ENCODE measurements at places on chromosomes 5 and 9.

DNA sequence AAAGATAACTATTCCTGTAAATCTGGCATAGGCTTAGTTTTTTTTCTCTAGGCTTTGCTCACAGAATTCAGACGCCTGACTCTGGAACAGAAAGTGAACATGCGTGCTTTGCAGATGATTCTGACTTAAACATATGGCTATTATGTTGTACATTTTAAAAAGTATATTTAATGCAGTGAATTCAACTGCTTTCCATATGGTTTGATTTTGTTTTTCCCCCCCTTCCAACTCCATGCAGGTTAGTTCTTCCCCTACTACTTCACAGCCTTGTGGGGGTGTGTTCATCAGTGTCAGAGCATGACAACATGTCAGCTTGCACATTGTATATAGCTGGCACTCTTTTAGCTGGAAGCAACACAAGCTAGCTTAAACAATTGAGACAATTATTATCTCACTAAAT lies 226.8 kb downstream of the TMEM167A start:
- DNase-seq = no peak

DNA sequence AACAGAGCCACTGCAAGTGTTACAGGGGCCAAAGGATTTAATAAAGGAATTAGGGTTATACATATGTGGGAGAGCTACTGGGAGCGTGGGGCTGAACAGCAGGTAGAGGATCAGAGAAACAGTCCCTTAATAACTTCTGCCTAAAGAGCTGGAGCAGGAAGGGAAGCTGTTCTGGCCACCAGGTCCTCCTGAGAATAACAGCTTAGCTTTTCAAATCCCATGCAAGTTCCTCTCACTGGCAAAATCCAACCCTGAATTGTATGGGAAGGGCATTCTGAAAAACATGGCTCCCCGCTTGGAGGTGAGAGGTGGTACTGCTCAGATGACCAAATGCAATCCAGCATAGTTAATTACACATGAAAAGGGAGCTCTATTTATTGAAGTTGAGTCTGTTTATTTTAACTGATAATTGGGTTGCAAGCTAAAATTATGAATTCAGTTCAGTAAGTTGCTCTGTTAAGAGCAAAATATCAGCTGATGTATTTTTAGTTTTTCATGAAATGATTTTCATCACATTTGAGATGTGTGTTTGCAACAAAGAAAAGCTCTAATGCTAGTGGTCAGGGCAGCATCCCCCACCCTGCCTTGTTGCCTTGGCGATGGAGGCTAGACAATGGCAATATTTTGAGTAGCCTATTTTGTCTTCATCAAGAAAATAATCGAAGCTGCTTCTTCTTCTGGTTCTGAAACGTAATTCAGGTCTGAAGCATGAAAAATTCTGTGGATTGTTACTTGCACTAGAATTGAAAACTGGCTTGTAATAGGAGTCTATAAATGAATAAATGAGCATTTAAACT lies 58.4 kb upstream of the SH3GL2 start:
- no peak for DNase-seq

GRCh38 chr5:161403996-161404395 lies 142.5 kb downstream of the GABRB2 start:
- no peak for DNase-seq

- peak; percentile 25 for DNase-seq
Observed at GRCh38 chr5:14946815-14947620, 75.4 kb upstream of the ANKH start.

DNA sequence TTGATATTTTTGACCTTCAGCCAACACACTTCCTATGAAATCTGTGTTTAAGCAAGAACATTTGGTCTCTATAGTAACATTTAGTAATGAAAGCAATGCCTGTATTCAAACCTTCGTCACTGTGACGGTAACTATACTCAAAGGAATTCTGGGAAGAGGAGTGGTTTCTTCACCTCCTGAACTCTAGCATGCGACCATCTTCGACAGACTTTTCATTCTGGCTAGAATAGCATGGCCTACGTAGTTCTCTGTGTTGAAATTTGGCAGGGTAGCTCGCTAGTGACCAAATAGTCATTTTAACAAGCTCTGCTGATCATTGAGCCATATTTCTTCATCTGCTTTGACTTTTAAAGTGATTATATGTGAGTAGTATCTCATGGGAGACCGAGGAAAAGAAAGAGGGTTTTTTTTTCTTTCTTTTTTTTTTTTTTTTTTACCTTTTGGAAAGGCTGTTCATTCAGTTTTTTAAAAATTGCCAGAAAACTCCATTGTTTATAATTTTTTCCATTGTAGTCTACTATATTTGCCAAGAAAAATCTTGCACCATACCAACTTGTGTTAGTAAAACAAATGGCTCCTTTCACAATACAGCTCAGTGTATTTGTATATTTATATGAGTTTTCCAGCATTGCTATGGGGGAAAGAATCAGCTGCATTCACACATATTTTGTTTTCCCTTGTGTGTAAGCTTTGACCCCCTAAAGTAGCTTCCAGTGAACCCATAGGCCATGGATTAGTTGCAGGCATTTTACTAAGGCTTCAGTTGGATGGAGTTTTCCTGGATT lies 166.8 kb downstream of the NNT start:
- no peak for DNase-seq

- DNase-seq = no peak
Observed at GRCh38 chr9:130179331-130179907, 7.2 kb downstream of the NCS1 start.

- no peak for DNase-seq
Observed at GRCh38 chr5:143401227-143402016, 2.1 kb downstream of the NR3C1 start.

DNA sequence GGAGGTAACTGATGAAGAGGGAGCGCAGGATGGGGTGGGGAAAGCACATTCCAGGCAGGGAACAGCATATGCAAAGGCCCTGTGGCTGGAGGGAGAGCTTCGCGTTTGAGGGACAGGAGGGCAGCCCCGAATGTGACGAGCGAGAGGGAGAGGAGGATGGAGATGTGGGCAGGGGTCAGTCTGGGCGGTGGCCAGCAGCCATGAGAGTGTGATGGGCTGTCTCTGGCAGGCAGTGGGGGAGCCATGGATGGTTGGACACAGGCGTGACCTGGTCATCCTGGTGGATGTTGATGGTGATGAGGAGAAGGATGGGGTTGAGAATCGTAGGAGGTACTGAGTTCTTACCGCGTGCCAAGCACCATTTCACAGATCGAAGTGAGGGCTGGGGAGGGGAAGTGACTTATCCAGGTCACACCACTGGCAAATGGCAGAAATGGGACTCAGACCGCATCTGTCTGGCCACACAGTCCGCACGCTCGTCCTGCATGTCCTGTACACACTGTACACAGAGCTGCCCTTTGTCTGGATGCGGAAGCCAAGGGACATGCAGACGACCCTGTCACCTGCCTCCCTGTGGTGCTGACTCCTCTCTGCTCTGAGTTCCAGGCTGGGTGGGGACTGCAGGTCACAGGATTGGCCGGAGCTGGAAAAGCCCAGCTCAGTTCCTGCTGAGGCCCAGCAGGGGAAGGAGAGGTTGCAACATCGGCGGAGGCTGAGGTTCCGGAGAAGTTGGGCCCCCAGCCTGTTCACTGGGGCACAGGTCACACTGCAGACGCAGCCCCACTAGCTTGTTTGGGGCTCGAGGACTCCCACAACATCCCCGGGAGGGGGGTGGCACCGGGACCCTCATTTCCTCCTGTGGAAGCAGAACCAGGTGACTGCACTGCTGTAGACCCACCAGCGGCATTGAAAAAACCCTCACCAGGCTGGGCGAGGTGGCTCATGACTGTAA lies 165.6 kb upstream of the IER5L start:
- DNase-seq = no peak

DNA sequence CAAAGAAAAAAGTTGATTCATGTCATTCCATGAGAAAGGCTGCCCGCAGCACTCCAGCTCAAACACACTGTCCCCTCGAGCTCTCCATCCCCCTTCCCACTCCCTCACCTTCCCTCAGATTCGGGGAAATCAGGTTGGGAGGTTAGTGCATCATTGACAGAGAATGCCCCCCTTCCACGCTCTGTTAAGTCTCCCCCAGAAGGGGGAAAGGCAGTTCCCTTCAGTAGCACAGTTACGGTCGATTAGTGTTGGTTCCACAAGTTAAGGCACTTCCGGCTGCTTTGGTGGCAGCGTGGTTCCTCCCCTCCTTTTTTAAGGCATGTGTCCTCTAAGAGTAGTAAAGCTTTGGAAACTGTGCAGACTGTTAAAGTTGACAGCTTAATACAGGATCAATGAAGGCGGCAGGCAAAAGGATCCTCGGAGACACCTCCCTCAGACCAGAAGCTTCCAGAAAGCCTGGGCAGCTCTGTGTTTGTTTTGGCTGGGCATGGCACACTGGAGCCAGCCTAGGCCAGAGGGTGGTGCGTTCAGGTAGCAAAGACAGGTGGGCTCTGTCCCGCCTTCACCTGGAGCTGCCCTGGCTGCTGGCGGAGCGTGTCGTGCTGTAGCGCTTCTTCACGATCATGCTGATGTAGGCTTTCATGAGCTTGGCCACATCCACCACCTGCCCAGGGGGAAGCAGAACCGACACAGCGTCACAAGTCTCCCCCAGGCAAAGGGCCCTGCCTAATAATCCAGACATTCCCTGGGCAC lies 49.5 kb upstream of the RETREG1 start:
- DNase-seq = no peak

DNA sequence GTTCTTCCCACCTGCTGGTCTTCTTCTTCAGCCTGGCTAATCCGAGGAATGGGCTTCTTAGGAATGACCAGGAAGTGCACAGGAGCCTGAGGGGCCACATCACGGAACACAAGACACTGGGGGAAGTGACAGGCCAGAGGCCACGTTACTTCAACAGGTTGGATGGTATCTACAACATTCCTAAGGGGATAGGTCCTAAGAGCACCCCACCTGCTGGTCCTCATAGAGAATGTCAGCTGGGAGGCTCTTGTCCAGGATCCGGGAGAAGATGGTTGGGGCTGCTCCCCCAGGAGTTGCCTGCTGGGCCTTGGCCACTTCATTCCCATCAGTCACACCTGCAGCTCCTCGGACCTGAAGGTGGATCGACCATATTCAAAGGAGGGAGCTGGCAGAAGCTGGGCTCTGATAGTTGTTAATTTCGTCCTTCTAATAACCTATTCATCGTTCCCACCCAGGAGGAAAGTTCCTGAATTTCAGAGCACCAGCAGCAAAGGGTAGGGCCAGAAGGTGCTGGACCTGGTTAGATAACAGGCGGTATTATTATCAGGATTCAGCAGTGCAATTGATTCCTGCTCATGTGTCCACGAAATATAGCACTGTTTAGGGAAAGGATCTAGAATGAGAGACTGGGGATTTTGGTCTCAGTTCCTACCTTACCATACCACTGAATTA lies 1.3 kb downstream of the HINT2 start:
- DNase-seq = no peak

DNA sequence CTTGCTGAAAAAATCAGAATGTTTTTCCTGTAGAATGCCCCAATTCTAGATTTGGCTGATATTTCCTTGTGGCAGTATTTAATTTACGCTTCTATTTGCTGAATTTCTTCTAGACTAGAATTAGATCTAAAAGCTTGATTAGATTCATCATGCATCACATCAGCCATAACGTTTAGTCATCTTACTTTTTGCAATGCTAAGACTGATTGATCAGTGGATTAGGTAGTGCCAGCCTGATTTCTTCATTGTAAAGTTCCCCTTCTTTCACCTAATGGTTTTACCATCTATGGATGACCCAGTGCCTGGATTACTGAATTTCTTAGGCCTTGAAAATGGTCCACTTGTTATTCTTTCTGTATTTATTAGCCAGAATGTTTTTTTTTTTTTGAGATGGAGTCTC lies 83.9 kb downstream of the PBX3 start:
- DNase-seq = no peak

DNA sequence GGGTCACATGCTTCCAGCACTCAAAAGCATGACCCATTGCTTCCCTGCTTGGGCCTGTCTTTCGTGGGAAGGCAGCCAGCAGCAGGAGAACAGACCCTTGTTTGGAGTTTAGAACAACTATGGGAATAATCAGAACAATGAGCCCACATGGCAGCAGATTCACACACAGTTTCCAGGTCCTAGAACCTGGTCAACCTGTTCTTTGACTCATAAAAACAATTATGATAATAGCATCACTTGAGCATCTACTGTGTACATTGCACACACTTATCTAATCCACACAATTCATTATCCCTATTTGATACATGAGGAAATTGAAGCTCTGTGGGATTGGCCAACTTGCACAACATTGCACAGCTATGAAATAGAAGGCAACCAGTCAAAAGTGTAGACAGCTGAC lies 41.7 kb downstream of the KLF4 start:
- DNase-seq = no peak

DNA sequence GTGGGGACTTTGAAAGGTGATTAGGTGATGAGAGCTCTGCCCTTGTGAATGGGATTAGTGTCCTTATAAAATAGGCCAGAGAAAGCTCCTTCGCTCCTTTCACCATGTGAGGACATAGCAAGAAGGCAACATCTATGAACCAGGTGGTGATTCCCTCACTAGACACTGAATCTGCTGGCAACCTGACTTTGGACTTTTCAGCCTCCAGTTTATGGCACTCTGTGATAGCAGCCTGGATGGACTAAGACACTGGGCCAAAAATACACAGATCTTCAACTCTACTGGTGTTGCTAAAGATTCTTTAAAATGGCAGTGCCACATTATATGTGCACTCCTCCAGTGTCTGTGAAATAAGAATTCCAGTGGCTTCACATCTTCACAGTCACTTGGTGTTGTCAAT lies 41.2 kb upstream of the COL15A1 start:
- DNase-seq = no peak

DNA sequence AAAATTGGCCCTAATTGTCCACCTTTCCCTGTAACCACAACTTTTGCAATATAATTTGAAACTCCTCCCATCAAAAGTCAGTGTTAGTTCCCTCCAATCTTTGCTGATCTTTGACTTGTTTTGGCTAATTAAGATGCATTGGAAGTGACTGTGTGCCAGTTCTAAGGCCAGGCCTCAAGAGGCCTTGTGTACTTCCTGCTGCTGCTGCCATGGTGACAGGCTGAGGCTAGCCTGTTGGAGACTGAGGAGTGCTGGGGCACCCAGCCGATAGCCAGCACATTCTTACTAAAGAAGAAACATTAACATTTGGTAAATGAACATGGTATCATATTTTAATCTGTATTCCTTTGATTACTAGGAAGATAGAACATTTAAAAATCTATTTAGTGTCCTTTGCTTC lies 86.5 kb downstream of the SREK1 start:
- DNase-seq = no peak

- no peak for DNase-seq
Observed at GRCh38 chr5:67807439-67807888, 408.1 kb upstream of the PIK3R1 start.

- no peak for DNase-seq
Observed at GRCh38 chr5:82734347-82734746, 342.8 kb downstream of the TMEM167A start.

DNA sequence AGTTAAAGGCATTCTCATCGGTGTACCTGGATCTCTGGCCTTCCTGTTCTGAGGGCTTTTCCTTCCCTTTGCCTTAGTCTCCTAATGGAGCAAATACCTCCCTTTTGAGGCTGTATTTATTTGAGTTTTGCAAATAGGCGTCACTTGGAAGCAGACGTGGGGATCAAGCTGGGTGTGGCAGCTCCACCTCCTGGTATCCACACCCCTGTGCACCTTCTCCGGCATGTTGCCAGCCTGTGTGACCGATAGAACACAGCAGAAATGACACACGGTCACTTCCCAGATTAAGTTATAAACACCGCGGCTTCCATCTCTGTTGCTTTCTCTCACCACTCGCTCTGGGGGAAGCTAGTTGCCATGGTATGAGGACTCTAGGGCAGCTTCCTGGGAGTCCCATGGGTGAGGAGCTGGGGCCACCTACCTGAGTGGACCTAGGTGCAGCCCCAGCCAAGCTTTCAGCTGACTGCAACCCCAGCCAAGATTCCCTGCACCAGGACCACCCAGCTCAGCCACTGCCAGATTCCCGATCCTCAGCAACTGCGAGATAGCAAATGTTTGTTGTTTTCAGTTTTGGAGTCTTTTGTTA lies 214.4 kb upstream of the MVB12B start:
- no peak for DNase-seq

Data from NCI-H1694 (cell line).